Osteocyte (in vitro differentiated cells): ENCODE measurements at places on chromosomes 13 and 19. TPM values are rescaled to one million over a fixed set of nuclear protein-coding genes. Genes with fewer than 3 reads are reported as not detected.
A peak's percentile ranks its signal among the peaks of the same experiment; 100 is the strongest.

DNA sequence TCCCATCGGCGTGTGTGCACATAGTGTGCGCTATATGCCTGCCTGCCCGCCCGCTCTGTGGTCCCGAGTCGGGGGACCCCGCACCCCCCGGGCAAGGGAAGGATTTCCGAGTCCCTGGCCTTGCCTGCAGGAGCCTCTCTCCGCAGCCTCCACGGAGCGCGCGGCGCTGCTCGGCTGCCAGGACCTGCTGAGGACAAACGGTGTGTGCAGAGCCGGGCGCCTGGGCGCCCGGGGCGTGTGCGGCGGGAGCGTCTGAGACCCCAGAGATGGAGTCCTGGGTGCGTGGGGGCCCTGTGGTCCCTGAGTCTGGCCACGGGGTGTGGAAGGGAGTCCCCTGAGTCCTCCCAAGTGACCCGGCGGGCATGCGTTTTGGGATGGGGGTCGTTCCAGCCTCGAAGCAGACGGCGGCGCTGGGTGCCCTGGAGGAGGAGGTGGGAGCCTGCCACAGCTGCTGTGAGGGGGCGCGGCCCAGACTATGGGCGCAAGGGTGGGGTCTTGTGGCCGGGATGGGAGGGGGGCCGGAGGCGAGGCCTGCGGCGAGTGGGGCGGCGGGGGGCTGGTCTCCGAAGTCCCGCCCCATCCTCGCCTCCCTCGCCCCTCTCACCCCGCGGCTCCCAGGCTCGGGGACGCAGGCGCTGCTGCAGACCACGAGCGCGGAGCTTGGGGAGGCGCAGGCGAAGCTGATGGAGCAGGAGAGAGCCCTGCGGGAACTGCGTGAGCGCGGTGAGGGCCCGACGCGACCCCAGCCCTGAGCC, 25.3 kb downstream of the CLEC4M start:
- no peak for DNase-seq

DNA sequence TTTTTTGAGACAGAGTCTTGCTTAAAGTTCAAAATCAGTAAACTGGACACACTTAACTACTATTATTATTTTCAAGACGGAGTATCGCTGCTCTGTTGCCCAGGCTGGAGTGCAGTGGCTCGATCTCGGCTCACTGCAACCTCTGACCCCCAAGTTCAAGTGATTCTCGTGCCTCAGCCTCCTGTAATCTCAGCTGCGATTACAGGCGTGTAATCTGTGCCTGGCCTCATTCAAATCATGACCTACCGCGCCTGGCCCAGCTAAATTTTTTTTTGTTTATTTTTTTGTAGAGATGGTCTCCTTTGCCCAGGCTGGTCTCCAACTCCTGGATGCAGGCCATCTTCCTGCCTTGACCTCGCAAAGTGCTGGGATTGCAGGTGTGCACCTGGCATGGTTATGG, 23.0 kb downstream of the ZNF101 start:
- no peak for DNase-seq

GRCh38 chr19:28632371-28633080, 580.4 kb downstream of the UQCRFS1 start:
- no peak for DNase-seq

GRCh38 chr13:91072486-91072885, 275.0 kb upstream of the MIR17HG start:
- DNase-seq: no peak

- no peak for DNase-seq
Measured at GRCh38 chr13:46388846-46389245, 1.8 kb upstream of the RUBCNL start.

Gene GFY
- total RNA-seq: not detected in 2 replicates

DNA sequence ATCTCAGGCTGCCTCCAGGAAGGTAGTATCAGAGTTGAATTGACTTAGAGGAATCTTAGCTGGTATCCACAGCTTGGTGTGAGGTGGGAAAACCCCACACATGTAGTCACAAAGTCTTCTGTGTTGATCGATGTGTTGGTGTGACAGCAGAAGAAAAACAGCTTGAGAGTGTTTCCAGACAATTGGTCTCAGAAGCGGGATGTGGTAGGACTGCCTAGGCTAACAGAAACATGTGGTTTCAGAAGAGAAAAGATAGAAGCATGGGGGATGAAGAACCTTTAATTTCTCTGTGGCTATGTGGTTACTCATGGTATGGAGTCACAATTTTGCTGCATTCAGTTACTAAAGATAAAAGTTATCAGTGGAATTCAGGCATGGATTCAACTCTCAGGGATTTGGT, 134.7 kb upstream of the SLITRK5 start:
- no peak for DNase-seq

Gene CEACAM19
- 6.3 and 7.4 TPM in 2 replicates for total RNA-seq

- DNase-seq: peak; percentile 94
Measured at GRCh38 chr19:55088543-55089341, 13.1 kb downstream of the EPS8L1 start.

DNA sequence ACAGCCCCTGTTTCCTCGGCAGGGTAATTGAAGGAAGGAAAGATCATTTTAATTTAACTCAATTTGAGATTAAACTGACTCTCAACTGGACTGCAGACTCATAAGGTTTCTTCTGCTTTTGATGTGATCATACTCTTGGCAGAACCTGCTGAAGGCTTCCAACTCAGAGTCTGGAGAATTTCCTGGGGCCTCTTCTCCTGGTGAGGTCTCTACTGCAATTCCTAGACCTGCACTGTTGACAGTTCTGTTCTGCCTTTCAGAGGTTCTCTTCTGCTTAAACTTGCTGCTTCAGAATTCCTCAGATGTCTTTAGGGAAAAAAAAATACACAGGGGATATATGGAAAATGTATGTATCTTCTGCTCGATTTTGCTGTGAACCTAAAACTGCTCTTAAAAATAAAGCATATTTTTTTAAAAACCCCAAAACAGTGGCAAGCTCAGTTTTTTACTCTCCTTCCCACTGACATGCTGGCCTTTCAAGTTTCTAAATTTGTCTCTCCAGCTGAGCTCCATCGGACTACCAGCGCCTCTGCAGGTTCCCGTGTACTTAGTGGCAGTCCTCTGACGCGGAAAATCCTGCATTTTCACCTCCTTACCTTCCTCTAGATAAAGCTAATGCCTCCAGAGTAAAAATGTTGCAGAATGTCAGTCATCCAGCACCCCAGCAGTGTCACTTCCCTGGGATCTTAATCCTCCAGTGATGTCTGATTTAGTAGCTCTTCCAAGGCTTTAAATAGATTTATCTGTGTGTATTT, 733.5 kb upstream of the SGCG start:
- DNase-seq: no peak

Gene DNAJB1
- 80.0 and 84.6 TPM in 2 replicates for total RNA-seq

DNA sequence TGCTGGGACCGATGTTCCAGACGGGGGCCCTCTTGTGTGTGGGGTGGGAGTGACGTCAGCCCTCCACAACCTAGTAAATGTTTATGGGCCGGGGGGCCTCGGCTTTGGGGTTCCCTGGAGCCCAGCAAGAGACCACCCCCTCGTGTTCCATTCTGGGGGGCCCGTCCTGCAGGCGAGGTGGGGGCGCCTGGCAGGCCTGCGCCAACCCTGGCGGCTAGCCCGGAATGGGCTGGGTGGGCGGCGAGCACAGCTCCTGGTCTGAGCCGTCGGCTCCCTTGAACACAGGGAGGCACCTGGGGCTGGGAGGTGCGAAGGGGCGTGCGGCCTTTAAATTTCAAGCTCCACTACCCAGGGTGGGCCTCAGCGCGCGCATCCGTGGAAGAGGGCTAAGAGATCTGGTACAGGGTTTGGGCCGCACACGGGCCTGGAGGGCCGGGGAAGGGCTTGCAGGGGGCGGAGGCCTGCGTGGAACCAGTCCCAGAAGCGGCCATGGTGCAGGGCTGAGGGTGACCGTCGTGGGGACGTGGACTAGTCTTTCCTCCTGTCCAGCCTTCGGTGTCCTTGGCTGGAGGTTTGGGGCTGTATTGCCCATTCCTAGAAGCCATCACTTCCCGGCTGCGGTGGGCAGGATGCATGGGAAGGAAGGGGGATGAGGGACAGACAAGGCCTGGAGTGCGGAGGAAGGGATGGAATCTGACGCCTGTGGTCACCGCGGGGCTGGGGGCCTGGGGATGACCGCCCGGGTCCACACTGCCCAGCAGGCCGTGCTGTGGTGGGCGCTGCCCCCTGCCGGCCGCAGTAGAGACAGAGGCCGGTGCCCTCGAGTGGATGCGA, 11.4 kb downstream of the NDUFA11 start:
- no peak for DNase-seq

DNA sequence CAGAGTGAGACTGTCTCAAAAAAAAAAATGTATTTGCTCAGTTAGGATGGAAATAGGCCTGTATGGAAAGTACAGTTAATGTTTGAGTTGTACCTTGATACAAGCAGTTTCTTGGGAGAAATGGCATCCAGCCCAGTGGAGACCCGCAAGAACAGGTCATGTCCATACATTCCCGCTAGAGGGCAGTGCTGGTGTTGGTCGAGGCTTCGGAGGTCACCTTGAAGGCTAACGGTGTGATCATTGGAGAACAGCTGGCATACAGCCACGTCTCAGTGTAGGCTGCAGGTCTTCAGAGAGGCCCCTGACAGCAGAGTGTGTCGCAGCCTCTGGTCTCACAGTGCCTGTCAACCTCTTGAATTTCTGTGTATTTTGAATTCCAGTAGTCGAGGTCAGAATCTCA, 7.5 kb downstream of the ZNF610 start:
- DNase-seq: no peak

- DNase-seq: no peak
Measured at GRCh38 chr13:59774491-59774971, 389.2 kb downstream of the DIAPH3 start.

- no peak for DNase-seq
Measured at GRCh38 chr19:1917146-1917545, 11.9 kb downstream of the ADAT3 start.

Gene LIM2
- total RNA-seq: not detected in 2 replicates

- DNase-seq: no peak
Measured at GRCh38 chr13:38002606-38003005, 133.0 kb upstream of the TRPC4 start.

Gene NLRP11
- total RNA-seq: not detected in 2 replicates
